ENCODE measurements at places on chromosomes 7 and 10. TPM values are rescaled to one million over a fixed set of nuclear protein-coding genes. Genes with fewer than 3 reads are reported as not detected.

- no peak for DNase-seq
Measured at GRCh38 chr10:14282276-14282675, 48.4 kb downstream of the FRMD4A start.

Gene HELLS
- total RNA-seq: 6.2 TPM

DNA sequence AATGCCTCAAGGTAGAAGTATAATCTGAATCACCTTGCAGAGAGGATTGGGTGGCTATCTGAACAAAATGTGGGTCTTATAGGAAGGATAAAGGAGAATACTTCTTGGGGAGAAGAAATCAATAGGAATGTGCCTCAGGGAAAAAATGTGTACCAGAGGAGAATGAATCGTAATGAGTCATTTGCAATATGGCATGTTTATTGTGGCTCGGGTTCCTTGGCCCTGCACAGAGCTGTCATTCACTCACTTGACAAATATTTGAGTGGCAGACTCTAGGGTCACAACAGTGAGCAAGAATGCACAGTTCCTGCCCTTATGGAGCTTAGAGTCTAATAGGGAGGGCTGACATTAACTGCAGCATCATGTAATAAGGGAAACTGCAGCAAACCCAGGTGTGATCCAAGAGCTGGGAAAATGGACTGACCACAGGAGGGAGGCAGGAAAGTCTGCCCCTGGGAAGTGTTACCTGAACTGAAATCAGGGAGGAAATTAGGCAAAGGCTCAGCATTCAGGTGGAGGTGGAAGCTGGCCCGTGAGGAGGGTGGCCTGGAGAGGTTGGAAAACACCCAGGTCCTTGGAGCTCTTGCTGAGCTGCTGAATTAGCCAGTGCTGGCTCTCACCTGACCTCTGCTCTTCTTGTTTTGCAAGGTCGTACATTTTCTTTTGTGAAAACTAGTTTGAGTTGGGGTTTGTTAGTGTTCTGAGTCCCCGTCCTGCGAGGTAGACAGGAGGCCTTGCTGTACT, 203.9 kb downstream of the FRMD4A start:
- DNase-seq: no peak

DNA sequence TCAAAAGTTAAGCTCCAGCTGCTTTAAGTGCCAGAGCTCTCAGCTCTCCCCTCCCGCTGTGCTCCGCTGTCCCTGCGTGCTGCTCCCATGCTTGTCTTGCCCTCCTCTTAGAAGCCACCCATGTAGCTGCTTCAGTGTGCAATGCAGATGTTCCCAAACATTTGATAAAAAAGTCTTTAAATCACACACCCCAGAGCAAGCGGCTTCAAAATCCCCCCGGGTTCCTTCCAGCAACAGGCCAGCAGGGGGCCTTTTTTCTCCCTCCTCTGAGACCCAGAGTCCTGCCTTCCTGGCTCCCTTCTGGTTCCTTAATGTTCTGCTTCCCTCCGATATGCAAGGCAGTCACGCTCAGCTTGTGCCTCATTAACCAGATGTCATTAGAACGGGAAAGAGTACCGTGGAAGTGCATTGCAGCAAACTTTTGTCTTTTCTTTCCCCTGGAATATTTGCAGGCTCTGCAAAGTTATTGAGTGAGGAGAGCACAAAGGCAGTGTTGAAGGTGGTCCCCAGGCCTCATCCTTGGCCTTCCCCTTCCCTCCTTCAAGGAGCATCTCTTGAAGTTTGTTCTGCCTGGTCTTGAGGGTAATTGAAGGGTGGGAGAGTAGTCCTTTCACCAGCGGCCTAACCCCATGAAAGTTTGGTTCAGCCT, 25.5 kb downstream of the LDB3 start:
- peak; percentile 75 for DNase-seq

DNA sequence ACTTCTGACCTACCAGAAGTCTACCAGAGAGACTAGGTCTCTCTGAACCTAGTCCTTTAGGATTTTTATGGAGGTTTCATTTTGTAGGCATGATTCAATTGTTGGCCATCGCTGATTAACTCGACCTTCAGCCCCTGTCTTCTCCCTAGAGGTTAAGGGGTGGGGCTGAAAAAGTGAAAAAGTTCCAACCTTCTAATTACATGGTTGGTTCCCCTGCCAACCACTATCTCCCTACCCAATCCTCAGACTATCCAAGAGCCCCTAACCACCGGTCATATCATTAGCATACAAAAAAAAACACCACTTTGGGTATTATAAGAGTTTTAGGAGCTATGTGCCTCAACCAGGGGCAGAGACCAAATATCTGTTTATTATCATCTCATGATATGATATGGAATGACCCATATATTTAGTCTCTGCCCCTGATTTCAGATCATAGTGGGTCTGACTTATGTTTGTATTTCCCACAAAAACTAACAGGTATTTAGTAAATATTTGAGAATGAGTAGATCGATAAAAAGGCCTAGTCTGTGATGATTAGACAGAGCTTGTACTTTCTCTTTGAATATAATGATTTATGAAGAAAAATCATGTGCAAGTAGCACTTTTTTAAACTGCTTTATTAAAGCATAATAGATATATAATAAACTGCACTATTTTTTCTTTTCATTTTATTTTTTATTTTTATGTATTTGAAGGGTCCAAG, 35.8 kb downstream of the DNAJC9 start:
- no peak for DNase-seq

- DNase-seq: no peak
Measured at GRCh38 chr7:26034391-26034790, 117.6 kb upstream of the NFE2L3 start.

- DNase-seq: peak; percentile 78
Measured at GRCh38 chr10:110207011-110207804, at the start of gene MXI1. Gene MXI1 (plus strand): TSS chr10:110207605. CDS start chr10:110207809, 204 bp downstream.

Gene FKBP6
- not detected for total RNA-seq

Gene PTN
- 5.6 TPM for total RNA-seq

Gene TMEM178B
- total RNA-seq: 1.1 TPM

Gene NUTM2E
- total RNA-seq: not detected

Gene NKX6-2
- 2.1 TPM for total RNA-seq

- no peak for DNase-seq
Measured at GRCh38 chr7:146722986-146723385, 606.4 kb downstream of the CNTNAP2 start.
